ENCODE measurements at places on chromosomes 5 and 9.

- no peak for DNase-seq
These were observed 65.5 kb upstream of the ABCA1 start for GRCh38 chr9:104993291-104993963.

DNA sequence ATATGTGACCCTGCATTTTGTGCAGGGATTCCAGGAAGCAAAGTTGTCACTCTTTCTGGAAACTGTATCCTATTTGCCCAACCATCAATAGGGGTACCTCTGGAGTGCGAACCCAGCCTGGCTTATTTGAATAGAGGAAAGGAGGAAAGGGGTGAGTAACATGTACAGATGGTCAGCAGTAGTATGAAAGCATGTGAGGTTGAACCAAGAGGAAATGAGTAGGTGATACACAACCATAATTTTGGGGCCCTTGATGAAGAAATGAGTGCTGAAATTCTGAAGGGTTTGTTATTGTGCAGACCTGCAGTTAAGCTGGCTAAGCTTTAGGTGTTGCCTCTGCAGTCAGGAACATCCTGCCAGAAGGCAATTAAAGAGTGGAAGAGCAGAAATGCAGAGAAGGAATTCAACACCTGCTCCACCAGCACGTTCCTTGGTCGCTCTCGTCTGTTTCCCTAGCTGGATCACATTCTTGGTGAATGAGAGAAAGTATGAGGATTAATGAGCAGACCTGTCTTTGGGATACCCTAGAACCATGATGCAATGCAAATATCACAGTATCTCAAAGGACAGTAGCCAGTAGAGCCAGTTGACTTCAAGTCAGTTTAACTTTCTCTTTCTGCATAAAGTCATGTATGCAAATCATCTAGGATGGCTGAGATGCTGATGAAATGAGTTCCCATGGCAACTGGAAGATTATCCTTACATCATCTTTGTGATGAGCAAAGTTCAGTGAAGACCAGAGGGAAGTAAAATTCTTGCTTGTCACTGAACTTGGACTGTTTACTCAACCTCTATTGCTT lies 13.2 kb upstream of the IL12B start:
- DNase-seq, result no peak

DNA sequence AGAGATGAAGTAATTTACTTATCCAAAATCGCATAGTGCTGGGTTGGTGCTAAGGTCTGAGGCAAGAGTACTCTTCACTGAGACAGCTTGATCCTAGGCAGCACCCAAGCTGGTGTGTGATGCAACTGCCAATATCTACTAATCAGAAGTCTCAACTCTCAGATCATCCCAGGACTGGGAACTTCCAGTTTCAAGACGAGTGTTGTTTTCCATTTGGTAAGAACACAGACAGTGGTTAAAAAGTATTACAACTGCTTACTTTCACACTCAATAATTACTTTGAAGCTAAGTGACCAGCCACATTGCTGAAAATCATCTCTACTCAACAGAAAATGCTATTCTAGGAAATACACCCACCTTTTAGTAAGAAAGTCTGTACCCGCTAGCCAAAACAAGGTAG lies 45.3 kb downstream of the FBXW11 start:
- DNase-seq, result no peak

- DNase-seq, result no peak
These were observed 53.2 kb downstream of the FNBP1 start for GRCh38 chr9:129989740-129990139.

- no peak for DNase-seq
These were observed 282.9 kb downstream of the FER start for GRCh38 chr5:109030360-109031143.

DNA sequence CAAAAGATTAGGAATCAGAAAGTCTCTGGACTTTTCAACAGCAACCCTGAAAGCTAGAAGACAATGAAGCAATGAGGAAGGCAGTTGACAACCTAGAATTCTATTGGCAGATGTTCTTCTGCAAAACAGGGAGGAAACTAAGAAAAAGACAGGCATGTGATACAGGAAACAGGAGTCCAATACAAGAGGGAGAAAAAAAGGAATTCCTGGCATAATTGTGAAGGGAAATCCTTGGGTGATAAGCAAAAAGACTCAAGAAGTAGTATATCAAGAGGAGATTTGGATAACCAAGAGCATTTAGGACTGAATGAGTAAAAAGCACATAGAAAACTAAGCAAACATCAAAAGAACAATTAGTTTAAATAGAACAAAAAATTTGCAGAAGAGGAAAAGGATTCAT lies 58.6 kb downstream of the LPAR1 start:
- no peak for DNase-seq

DNA sequence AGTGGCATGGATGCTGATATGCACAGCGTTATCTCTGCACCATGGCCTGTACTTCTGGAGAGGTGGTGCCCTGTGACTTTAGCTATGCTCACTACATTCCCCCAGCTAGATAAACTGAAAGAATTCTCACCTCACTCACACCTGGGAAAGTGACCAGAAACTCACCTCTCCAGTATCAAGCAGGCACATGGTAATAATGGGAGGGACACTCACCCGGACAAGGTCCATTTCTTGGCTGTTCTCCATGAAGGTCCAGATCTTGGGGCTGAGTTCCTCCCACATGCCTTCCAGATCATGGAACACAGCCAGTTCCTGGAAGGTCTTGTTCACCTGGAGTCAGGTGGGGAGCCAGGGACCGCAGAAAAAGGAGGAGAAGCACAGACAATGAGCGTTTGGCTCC lies 72.8 kb downstream of the NIPSNAP3B start:
- no peak for DNase-seq

DNA sequence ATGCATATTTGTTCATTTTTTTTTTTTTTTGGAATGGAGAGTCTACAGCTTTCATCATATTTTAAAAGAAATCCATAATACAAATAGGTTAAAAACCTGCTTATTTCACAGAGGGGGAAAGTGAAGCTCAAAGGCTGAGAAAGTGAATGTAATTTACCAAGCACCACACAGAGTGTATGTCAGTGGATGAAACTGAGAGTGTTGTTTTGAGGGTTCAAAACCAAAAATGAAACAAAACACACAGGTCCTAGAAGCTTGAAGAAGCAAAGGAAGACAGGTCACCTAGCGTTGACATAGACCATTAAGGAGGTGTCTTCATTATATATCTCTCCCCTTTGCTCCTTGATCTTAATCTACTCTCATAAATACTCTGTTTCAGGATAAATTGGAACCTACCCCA lies 7.5 kb downstream of the NMUR2 start:
- no peak for DNase-seq

DNA sequence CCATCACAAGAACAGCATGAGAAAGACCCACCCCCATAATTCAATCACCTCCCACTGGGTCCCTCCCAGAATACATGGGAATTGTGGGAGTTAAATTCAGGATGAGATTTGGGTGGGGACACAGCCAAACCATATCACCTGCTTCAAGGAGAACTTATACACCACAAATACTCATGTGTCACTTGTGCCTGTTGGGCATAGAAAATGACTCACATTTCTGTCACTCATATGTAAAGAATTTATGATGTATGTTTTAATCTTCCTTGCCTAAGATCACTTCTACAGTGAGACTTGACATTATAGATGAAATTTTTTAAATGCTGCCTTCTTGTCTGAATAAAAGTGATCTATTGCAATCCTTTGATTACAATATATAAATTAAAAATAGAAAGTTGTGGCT lies 23.0 kb upstream of the PRDM6 start:
- no peak for DNase-seq

DNA sequence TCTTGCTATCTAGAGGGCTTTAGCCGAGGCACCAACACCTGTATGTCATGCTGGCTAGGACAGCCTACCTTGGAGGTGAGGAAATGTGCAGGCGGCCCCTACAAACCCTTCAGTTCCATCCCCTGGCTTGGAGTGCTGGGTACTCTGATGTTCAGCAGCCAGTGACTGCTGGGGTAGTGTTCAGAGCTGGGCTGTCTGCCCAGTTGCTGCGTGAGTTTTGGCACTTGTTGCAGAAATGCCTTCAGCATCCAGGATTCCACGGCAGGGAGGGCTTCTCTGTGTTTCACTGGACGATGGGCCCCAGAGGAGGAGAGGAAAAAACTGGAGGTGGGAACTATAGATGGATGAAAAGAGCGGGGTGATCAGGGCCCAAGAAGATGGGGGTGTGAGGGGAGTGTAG lies 10.4 kb downstream of the SWI5 start:
- no peak for DNase-seq

DNA sequence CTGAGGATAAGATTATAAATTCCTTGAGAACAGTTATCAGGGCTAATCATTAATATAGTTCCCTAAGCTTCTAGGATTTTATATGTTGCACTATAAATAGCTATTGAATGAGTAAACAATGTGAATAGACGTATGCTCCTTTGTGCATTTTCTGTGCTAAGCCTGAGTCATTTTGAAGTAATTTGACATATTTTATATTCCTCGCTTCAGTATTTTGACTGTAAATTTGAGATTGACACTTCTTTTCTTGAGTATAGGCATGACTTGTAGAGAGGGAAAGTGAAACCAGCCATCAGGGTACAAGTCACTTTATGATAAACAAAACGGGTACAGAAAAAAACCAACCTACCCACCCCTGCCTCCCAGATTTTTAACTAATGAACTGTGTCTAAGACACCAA lies 367.7 kb upstream of the PRR16 start:
- no peak for DNase-seq

DNA sequence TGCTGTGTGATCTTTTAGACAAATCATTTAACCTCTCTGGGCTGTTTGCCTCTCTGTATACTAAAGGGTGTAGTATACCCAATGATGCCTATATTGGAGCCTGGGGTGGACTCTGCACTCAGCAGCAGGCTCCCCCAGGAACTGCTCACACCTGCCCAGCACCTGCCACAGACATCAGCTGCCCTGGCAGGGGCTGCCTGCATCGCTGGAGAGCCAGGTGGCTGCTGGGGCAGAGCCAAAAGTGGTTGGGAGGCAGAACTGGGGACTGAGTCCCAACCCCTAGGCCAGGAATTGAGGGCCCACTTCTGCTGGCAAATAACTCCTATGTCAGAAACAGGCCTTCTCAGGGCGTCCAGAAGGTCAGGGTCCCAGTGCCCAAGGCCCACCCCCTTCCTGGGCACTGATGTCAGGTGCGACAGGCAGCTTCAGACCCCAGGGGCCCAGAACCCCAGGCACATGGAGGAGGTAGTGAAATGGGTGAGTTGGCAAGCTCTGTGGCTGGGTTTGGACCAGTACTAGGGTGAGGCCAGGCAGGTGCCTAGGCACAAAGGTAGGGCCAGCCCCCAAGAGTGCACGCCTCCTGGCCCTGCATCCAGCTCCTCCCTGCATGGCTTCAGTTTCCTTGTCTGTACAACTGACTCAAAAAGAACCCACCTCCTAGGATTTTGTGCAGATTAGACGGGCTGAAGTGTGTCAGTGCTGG lies 5.8 kb downstream of the UNC5A start:
- peak; percentile 77 for DNase-seq

GRCh38 chr5:75078027-75078426 lies 25.7 kb upstream of the GCNT4 start:
- DNase-seq, result no peak

DNA sequence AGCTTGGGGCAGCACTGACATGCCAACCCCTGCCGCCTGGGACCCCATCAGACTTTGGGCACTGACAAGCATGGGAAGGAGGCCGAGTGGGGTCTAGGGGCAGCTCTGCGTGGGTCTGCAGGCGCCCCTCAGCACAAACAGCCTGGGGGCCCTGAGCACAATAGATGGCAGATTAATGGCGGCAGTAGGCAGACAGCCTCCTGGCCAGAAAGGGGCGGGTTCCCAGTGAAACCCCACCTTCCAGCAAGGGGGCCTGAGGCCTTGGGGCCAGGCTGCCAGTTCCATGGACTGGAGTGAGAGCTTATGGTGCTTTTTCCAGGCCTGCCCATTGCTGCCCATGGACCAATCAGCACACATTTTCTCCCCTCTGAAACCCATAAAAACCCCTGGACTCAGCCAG lies 2031.2 kb downstream of the EFNA5 start:
- DNase-seq, result no peak

- DNase-seq, result no peak
These were observed 778.1 kb downstream of the SEMA5A start for GRCh38 chr5:8767746-8768145.

GRCh38 chr5:135213466-135214239 lies 179.6 kb upstream of the PITX1 start:
- DNase-seq, result no peak

GRCh38 chr9:98977246-98977714 lies 33.6 kb downstream of the COL15A1 start:
- no peak for DNase-seq

DNA sequence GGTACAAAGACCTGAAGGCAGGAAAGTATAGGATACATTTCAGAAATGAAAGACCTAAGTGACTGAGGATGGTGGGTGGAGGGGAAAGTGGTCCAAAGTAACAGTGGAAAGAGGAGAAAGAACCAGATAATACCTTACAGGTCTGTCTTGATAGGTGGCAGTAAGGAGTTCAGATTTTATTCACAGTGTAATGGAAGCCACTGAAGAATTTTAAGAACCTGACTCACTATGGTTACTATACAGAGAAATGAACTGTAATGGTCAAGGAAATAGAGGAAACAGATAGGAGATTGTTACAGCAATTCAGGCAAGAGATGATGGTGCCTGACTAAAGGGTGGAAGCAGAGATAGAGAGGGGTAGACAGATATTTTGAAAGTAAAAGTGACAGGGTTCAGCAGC lies 46.5 kb downstream of the EPB41L4A start:
- DNase-seq, result no peak

- DNase-seq, result no peak
These were observed 69.9 kb upstream of the SPTLC1 start for GRCh38 chr9:92185096-92185495.

DNA sequence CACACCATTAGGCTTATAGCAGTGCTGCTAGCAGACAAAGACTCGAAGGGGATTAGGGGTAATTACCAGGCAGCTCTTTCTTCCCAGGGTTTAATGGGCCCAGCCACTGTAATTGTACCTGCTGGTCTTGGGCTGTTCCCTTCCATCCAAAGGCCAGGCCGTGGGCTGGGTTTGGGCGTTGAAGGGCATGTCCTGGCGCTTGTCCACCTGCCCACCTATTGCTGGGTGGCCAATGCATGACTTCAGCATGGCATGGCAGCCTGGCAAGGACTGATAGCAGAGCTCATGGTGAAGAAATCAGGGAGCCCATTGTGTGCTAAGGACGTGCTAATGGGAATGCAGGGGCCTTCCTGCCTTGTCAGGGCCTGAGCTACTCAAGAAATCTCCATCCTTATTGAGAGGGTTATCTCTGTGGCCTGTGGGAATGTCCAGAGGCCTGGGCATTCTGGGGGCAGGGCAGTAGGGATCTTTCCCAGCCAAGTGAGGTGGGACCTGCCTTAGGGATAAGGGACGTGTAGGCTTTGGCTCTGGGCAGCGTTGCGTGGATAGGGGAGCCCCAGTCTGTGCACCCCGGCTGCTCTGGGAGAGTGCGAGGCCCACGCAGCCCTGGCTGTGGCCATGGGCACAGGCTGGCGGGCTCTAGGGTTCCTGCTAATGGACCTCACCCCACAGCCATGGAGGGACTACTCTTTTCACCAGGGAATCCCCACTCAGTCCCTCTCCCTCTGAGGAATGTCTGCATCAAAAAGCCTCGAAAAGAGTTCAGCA lies 116.1 kb upstream of the PITX1 start:
- DNase-seq, result no peak

DNA sequence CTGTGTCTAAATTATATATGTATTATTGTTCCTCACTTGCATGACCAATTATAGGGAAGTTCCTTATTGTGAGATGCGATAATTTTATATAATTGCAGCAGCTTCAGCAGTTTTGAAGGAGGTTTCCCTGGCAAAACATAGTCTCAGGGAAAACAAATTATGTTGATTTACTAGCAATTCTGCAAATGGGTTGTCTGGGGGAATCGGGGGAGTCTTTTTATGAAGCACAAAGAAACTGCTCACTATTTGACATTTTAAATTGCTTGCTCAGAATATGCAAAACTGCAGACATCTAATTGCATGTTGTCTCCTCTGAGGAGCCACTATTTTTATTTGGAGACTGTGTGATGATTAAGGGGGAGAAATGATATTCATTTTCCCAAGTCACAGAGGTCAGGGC lies 361.6 kb downstream of the YTHDC2 start:
- DNase-seq, result peak; percentile 56

Measured in NCI-H1105 (cell line).